Right renal pelvis (tissue), 4 donors: ENCODE measurements at places on chromosomes 6 and 20.

- DNase-seq, result no peak
Observed at GRCh38 chr6:111427341-111428116, 55.5 kb downstream of the REV3L start.

DNA sequence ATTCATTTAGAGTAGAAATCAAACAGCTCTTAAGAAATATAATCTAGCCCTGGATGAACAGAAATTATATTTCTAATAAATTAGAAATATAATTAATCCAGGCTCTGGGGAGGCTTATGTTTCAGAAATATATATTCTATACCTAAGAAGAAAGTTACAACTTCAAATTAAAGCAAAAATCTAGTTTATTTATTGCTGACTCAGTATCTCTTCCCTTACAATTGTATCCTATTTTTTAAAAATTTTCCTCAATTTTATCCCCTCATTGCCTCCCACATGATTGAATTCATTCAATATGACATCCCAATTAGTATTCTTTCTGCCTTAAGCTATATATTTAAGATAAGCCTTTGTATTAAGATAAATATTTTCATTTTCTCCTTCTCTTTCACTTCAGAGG lies 71.4 kb downstream of the HS3ST5 start:
- no peak for DNase-seq

DNA sequence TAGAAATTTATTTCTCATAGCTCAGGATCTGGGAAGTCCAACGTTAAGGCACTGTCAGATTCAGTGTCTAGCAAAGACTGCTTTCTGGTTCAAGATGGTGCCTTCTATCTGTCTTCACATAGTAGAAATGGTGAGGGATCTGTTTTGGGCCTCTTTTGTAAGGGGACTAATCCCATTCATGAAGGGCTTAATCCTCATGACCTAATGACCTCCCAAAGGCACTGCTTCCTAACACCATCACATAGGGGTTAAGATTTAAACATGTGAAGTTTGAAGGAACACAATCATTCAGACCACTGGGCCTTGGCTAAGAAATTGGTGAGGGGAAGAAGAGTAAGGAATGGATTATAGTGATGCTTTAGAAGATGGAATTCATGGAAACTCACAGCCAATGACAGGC lies 237.6 kb downstream of the PACRG start:
- DNase-seq, result no peak

DNA sequence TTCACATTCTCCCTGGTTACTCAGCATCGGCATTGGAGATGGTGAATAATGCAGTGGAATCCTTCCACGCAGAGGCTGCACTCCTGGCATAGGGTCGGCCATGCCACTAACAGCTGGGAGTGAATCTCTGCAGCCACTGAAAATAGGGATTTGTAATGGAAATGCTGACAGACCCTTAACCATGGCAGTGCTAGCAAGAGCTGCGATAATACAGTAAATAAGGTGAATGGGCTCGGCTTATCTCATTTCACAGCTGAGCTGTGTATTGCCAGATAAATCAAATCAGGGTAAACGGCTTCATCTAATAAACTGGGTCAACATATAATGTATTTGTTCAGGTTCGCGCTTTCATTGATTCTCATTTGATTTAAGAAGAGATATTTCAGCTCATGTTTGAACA lies 156.8 kb downstream of the SLC35B3 start:
- no peak for DNase-seq

DNA sequence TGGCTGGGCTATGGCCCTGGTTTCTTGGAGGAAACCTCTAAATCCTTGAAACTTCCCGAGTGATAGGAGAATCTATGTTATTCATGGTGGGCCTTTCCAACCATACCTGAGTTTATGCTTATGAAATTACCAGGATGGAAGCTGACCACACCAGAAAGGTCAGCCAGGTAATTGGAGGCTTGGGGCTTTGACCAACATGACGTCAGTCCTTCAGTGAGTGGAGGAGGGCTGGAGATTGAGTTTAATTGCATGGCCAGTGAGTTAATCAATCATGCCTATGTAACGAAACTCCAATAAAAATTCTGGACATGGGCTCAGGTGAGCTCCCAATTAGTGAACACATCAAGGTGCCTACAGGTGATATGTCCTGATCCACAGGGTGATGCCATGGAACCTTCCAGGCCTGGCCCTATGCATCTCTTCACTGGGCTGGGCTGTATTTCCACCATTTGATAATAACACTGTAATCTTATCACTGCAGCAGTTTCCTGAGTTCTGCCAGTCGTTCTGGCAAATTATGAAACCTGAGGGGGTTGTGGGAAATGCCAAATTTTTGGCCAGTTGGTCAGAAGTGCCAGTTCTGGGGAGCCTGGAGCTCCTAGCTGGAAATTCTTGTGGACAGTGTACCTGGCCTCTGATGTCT lies 106.5 kb downstream of the CDH26 start:
- DNase-seq, result no peak

GRCh38 chr6:66902457-66902856 lies 1195.4 kb upstream of the EYS start:
- DNase-seq, result no peak

DNA sequence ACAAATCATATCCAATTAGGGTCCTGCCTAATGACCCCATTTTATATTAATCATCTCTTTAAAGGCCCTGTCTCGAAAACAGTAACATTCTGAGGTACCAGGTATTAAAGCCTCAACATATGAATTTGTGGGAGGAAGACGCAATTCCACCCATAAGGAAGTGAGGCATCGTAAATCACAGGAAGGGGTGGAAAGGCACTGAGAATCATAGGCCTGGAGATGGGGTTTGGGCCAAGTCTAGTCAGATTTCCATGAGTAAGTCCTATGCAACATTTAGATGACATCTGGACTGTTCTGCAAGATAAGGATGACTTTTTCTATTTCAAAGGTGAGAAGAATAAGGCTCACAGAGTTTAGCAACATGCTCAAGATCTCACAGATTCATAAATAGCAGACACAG lies 534.0 kb downstream of the KHDRBS2 start:
- DNase-seq, result no peak

GRCh38 chr6:49552596-49552995 lies 2.1 kb downstream of the C6orf141 start:
- no peak for DNase-seq

DNA sequence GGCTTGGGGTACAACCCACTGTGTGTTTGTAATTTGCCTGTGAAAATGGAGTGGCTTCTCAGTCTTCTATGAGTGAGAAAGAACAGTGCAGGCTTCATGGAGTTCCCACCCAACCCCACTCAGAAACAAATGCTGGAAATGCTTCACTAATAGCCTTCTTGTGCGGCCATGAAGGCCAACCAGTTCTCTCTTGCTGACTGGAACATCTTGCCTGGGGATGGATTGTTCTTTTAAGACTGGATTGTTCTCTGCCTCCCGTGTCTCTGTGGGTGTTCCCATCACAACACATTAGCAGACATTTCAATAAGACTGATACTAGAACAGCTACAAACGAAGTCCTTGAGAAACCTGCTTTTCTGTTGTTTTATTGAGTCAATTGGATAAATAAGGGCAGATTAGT lies 110.6 kb downstream of the PPP1R14C start:
- no peak for DNase-seq

DNA sequence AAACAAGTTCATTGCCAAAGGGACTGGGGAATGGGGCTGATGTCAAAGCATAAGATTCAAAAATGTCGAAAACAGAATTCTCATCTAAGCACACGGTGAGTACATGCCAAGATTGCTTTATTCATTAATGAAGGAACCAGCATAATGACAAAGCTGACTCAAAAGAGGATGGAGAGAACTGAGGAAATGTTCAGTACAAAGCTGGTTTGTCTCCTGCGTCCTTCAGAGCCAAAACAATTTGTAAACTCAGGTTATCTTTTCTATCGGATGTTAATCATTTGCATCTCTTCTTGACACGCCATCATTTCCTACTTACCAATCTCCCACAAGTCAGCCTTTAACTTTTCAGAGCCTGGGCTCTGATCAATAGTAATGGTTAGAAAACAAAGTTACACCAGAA lies 195.6 kb upstream of the PMEPA1 start:
- no peak for DNase-seq

- DNase-seq, result no peak
Observed at GRCh38 chr20:53657732-53658131, 64.1 kb upstream of the ZNF217 start.

- no peak for DNase-seq
Observed at GRCh38 chr6:1615151-1615852, 5.6 kb downstream of the FOXC1 start.
